T-helper 2 cell treated with Interferon-gamma antibody and Interleukin-4, amounts not matched to agents 5 μg/mL and 100 μg/mL, for 36 hours (primary cell): ENCODE measurements at places on chromosomes 5 and 9.

DNA sequence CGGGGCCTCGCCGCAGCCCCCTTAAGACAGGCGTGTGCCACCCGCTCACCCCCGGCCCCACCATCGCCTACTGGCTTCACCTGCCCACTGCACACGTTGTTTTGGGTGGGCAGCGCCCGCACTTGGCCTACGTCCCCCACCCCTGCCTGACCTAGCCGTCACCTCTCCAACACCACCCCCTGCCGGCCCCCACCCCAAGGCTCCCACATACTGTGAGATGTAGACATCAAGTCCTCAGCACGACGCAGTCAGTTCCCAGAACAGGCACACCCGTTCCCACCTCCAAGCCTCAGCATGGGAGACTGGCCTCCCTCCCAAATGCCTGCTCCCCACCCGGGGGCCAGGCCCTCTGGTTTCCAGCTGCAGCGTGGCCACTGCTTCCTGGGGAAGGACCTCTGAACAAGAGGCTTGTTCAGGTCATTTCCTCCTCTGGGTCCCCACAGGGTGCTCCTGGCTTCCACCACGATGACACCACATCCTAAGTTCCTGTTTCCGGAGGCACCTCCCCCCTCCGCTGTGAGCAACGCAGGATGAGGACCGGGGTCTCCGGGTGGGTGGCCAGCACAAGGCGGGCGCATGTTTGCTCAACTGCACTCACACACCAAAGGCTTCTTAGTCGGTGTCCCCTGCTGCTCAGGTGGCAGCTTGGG lies 11.3 kb downstream of the DBN1 start:
- no peak for DNase-seq

GRCh38 chr5:25029004-25029403 lies 384.2 kb upstream of the CDH10 start:
- DNase-seq = no peak

GRCh38 chr9:73011956-73012355 lies 59.1 kb upstream of the ALDH1A1 start:
- DNase-seq = no peak

DNA sequence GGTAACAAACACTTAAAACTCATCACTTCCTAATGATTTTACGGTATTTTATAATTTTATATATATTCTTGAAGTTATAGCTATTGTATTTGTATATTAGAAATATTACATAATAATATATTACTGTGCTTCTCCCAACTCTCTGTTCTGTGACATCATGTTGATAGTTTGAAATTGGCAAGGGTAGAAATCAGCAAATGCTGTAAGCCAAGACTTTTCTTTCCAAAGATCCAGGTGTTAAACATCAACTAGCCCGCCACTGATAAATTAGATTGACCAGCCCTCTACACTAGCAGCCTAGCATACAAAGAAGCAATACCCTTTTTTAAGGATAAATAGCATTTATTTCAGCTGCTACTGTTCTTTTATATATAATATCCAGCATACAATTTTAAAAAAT lies 122.9 kb downstream of the PRELID2 start:
- no peak for DNase-seq

- no peak for DNase-seq
Measured at GRCh38 chr5:67989456-67989855, 226.1 kb upstream of the PIK3R1 start.

- DNase-seq = no peak
Measured at GRCh38 chr9:113798062-113799030, 77.8 kb upstream of the ZNF618 start.

- DNase-seq = no peak
Measured at GRCh38 chr9:71762900-71763653, 5.2 kb downstream of the CEMIP2 start.

- no peak for DNase-seq
Measured at GRCh38 chr9:105320568-105320967, 76.1 kb downstream of the SLC44A1 start.

DNA sequence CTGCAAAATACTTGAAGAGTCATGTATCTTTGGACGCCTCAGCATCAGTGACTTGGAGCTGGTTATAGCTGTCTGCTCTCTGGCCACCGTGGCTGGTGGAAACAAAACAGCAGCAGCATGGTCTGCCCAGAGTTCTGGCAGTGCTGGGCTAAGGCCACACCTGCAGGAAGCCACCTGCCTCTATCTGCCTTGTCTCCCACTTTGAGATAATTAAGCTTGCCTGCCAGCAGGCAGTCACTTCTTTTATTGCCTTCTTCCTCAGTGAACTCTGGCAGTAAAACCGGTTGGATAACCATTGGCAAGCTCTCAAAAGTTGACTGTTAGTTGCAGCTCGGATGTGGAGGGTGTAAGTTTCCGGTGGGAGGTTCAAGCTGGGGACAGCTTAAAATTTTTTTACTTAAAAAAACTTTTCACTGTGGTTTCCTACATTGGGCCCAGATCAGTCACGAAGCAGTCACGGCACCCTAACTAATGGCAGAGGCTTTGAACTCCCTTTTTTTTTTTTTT lies 4.9 kb downstream of the SMIM3 start:
- DNase-seq = peak; percentile 73
